ENCODE measurements at places on chromosomes 11 and 22. TPM values are rescaled to one million over a fixed set of nuclear protein-coding genes. Genes with fewer than 3 reads are reported as not detected.
A peak's percentile ranks its signal among the peaks of the same experiment; 100 is the strongest.

The OTUB1 gene
- total RNA-seq = 61.9 TPM

The DMC1 gene
- 0.97 TPM for total RNA-seq

The PGA5 gene
- total RNA-seq = 0.32 TPM

The POU2AF2 gene
- not detected for total RNA-seq

The CELSR1 gene
- total RNA-seq = 51.8 TPM

DNA sequence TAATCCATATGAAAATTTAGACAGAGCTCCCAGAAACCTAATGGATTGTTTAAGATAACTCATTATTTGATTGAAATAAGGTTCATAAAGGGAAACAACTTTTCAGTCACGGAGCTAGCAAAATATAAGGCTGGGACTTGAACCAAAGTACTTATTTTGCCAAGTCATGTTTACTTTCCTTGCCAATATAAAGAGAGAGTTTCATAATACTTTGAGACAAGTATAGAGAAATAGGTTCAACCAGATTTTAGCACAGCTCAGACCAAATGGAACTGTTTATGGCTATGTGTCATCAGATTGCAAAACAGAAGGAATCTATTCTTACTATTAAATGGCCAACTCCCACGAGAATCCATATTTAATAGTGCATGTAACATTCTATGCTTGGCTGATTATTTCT lies 1517.5 kb upstream of the TENM4 start:
- DNase-seq = no peak
- no peaks in the 10 kb centered on the region for H3K36me3 ChIP-seq
- no peaks in the 10 kb centered on the region for H3K4me1 ChIP-seq
- no peaks in the 10 kb centered on the region for H3K27me3 ChIP-seq
- no peak overlapping the region for H3K27ac ChIP-seq

DNA sequence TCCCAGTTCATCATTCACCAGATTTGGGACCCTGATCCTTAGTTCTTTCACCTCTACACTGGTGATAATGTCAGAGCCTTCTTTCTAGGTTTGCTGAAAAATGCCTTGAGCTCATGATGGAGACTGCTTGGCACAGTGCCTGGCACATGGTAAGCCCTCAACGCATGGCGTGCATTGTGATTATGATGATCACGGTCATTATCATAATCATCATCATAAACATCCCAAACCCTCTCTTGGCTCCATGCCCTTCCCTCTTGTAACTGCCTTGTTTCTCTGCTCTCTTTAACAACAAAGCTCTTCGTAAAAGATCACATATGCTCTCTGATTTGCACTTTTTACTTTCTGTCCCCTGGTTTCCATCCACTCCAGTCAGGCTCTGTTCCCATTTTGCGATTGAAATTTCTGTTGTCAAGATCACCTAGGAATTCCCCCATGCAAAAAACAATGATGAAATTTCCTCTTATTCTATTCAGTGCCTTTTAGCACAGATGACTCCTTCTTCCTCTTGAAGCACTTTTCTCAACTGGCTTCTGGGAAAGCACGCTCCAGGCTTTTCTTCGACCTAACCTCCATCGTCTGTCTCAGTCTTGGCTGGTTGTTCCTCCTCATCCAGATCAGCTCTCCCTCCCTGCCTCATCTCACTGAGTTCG lies 479.1 kb downstream of the OPCML start:
- no peak for DNase-seq
- peaks cover 16% of the 10 kb centered on the region for H3K27me3 ChIP-seq
- no peak overlapping the region for H3K4me3 ChIP-seq
- no peak overlapping the region for H3K27ac ChIP-seq
- no peaks in the 10 kb centered on the region for H3K36me3 ChIP-seq
- no peaks in the 10 kb centered on the region for H3K4me1 ChIP-seq

GRCh38 chr11:77187111-77187750 lies 59.2 kb downstream of the MYO7A start:
- no peak overlapping the region for H3K27ac ChIP-seq
- no peak overlapping the region for H3K4me3 ChIP-seq
- peaks cover 2% of the 10 kb centered on the region for H3K27me3 ChIP-seq
- H3K36me3 ChIP-seq = no peaks in the 10 kb centered on the region
- H3K4me1 ChIP-seq = no peaks in the 10 kb centered on the region

DNA sequence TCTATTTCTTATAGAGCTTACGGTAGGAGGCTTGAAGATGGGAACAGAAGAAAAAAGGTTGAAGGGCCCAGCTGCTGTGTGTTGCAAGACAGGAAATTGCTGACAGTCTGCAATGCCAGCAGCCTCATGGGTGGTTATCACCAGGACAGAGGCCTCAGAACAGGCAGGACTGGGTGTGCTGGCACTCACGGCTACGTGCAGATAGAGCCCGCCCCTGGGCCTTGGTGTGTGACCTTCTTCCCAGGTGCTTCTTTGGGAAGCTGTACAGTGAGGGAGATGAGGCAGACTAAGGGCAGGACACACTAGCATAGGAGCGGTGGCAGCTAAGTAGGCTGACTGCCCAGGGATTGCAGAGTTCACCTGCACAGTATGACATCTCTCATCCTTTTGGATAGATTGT lies 12.6 kb downstream of the PRAME start:
- no peak overlapping the region for H3K27ac ChIP-seq
- H3K27me3 ChIP-seq = no peaks in the 10 kb centered on the region
- H3K4me3 ChIP-seq = no peak overlapping the region
- H3K4me1 ChIP-seq = no peaks in the 10 kb centered on the region
- no peaks in the 10 kb centered on the region for H3K36me3 ChIP-seq

DNA sequence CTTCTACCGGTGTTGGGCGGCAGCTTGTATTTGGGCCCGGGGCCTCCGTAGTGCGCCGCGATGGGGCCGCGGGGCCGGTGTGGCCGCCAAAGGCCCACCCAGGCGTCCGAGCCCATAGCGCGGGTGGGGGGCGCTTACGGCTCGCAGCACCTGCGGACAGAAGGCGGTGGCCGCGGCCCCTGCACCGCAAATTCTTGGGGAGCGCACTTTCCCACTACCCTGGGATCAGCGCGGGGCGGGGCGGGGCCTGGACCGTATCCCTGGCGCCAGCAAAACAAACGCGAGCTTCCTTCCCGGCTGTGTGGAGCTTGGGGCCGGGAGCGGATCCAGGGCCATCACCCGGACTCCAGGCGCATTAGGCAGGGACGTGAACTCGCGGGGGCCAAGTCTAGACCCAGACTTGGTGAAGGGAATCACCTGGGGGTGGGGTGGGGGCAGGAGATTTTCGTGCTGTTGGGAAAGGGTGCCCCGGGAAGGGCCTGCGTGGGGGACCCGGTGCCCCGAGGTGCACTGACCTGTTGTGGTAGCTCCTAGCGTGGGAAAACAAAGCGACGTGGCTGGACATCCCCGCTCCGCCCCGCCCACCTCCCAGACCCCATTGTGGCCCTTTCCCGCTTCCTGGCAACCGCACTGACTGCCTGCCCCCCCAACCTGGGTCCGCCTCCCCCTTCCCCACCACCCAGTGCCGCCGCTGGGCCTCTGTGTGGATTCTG lies 2.3 kb upstream of the TYMP start:
- H3K36me3 ChIP-seq = no peaks in the 10 kb centered on the region
- H3K27ac ChIP-seq = peak overlapping the region; percentile 100
- H3K4me1 ChIP-seq = peaks cover 50% of the 10 kb centered on the region
- no peaks in the 10 kb centered on the region for H3K27me3 ChIP-seq
- peak; percentile 90 for DNase-seq

DNA sequence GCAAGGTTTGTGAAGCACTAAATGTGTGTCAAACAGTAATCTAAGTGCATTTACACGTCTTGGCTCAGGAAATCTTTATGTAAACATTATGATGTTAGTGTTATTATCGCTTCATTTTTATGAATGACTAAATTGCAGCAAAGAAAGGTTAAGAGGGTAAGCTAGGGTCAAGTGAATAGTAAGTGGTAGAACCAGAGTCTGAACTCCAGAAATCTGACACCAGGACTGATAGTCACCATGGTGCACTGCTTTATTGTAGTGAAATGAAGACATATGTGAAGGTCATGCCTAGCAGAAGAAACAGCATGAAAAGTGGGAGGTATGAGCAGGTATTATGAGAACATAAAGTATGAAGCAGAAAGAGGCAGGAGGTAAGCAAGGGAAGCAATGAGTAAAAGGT lies 368.7 kb upstream of the TENM4 start:
- no peaks in the 10 kb centered on the region for H3K36me3 ChIP-seq
- H3K27me3 ChIP-seq = no peaks in the 10 kb centered on the region

DNA sequence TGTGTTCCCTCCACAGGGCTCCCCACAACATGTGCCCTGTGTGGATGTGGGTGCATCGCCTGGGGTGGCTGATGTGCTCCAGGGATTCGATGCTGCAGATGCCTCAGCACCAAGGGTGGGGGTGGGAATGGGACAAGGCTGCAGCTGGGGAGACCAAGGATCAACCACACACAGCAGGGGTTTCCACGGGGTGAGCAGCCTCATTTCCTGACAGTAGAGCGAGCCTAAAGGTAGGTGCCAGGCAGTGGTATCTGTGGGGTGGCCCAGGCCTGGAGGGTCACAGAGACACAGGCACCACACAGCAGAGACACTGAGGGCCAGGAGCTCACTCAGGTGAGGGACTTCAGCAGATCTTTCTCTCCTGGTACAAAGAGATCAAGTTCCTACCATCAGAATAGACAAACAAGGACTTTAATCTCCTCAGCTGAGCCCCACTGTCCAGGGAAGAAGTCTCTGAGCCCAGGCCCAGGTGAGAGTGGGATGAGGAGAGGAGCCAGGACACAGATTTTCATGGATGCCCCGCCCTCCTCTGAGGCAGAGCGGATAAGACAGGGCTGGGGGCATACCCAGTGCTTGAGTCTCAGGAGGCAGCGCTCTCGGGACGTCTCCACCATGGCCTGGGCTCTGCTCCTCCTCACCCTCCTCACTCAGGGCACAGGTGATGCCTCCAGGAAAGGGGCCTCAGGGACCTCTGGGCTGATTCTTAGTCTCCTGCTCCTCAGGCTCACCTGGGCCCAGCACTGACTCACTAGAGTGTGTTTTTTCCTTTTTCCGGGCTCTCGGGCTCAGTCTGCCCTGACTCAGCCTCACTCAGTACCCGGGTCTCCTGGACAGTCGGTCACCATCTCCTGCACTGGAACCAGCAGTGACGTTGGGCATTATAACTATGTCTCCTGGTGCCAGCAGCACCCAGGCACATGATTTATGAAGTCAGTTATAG lies 19.7 kb downstream of the GGTLC2 start:
- H3K36me3 ChIP-seq = no peaks in the 10 kb centered on the region
- H3K27me3 ChIP-seq = no peaks in the 10 kb centered on the region
- H3K4me3 ChIP-seq = no peak overlapping the region
- no peak for DNase-seq
- H3K27ac ChIP-seq = no peak overlapping the region
- no peaks in the 10 kb centered on the region for H3K4me1 ChIP-seq

DNA sequence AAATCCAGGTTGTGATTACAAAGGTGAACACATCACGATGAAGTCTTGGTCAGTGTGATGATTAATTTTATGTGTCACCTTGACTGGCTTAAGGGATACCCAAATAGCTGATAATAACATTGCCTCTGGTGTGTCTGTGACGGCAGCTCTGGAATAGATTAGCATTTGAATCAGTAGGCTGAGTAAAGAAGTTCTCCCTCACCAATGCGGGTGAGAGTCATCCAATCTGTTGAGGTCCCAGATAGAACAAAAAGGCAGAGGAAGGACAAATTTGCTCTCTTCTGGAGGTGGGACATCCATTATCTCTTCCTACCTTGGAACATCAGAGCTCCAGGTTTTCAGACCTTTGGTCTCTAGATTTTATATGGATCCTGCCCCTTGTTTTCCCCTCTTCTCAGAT lies 856.2 kb upstream of the CCDC90B start:
- no peak for DNase-seq
- H3K27me3 ChIP-seq = no peaks in the 10 kb centered on the region
- H3K27ac ChIP-seq = no peak overlapping the region

- no peak overlapping the region for H3K4me3 ChIP-seq
- no peaks in the 10 kb centered on the region for H3K36me3 ChIP-seq
- no peaks in the 10 kb centered on the region for H3K4me1 ChIP-seq
- no peak overlapping the region for H3K27ac ChIP-seq
These were observed 161.4 kb downstream of the SWAP70 start for GRCh38 chr11:9825315-9825714.

DNA sequence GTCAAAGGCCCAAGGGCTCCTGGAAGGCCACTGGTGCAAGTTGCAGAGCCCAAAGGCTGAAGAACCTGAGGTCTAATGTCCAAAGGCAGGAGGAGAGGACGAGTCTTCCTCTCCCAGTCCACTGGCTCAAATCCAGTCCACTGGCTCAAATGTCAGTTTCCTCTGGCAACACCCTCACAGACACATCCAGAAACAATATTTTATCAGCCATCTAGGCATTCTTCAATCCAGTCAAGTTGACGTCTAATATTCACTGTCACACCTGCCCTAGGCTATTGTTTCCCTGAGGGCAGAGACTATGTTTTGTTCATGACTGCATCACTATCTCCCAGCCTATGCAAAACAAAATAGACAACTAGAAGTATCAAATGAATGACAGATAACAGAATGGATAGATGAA lies 148.1 kb downstream of the SPON1 start:
- DNase-seq = no peak
- no peaks in the 10 kb centered on the region for H3K4me1 ChIP-seq
- no peaks in the 10 kb centered on the region for H3K27me3 ChIP-seq
- H3K36me3 ChIP-seq = no peaks in the 10 kb centered on the region
- H3K4me3 ChIP-seq = no peak overlapping the region

- H3K27ac ChIP-seq = peak overlapping the region; percentile 37
- no peak for DNase-seq
- H3K27me3 ChIP-seq = no peaks in the 10 kb centered on the region
- H3K36me3 ChIP-seq = peaks cover 33% of the 10 kb centered on the region
- H3K4me1 ChIP-seq = no peaks in the 10 kb centered on the region
- H3K4me3 ChIP-seq = peak overlapping the region; percentile 2
These were observed 22.5 kb upstream of the KRTAP5-7 start for GRCh38 chr11:71504531-71504930.

DNA sequence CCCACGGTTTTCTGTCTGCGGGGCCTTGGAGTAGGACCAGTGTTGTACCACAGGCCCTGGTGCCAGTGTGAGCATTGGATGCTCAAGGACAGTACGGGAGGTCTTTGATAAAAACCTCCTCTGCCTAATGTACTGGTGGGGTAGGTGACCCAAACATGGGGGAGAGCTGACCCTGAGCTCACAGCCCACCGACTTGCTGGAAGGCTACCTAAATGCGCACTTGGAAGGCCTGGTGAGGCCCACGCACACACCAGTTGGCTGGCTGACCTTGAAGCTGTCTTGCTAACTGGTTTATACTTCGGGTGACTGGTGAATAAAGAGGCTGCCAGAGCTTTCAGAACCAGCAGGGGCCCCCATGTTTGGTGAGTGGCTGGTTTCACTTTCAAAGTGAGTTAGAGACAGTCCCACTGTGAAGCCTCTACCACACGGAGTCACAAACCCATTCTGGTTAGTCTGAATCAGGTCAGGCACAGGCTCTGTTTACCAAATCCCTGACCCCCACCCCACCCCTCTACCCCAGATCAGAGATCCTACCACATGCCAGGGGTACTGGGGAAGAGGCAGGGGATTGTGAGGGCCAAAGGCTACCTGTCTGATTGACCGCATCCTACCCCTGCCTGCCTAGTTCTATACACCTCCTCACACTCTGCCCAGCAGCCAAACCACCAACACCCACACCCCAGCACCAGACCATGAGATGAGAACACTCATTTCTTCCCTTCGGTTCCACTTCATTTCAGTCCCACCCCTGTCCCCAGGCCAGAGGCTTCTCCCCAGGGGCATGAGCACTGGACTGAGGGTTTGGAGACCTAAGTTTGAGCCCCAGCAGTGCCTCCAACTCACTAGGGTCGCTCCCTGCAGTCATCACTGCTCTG lies 12.7 kb upstream of the IL2RB start:
- H3K27ac ChIP-seq = peak overlapping the region; percentile 11
- H3K36me3 ChIP-seq = no peaks in the 10 kb centered on the region
- no peaks in the 10 kb centered on the region for H3K27me3 ChIP-seq
- no peak for DNase-seq
- H3K4me1 ChIP-seq = peaks cover 10% of the 10 kb centered on the region
- no peak overlapping the region for H3K4me3 ChIP-seq

- DNase-seq = peak; percentile 92
- H3K4me1 ChIP-seq = peaks cover 29% of the 10 kb centered on the region
- no peaks in the 10 kb centered on the region for H3K27me3 ChIP-seq
- peak within 1 kb of the TSS; percentile 85 for H3K27ac ChIP-seq
- H3K36me3 ChIP-seq = peaks cover 56% of the 10 kb centered on the region
- peak within 1 kb of the TSS; percentile 98 for H3K4me3 ChIP-seq
These were observed at the start of gene SSH3 for GRCh38 chr11:67303132-67303834. SSH3 (plus strand) TSS chr11:67303530; CDS start chr11:67303626, 96 bp downstream.

Measured in lower lobe of right lung (tissue), 2 donors.